Right lung (tissue), 10 donors: ENCODE measurements at places on chromosomes 3 and 15. TPM values are rescaled to one million over a fixed set of nuclear protein-coding genes. Genes with fewer than 3 reads are reported as not detected.

GRCh38 chr3:144259267-144259666 lies 287.6 kb downstream of the DIPK2A start:
- no peak for DNase-seq

- no peak for DNase-seq
Measured at GRCh38 chr3:138186221-138186620, 880 bp upstream of the ARMC8 start.

The CPNE9 gene
- 0.27 TPM for polyA plus RNA-seq

DNA sequence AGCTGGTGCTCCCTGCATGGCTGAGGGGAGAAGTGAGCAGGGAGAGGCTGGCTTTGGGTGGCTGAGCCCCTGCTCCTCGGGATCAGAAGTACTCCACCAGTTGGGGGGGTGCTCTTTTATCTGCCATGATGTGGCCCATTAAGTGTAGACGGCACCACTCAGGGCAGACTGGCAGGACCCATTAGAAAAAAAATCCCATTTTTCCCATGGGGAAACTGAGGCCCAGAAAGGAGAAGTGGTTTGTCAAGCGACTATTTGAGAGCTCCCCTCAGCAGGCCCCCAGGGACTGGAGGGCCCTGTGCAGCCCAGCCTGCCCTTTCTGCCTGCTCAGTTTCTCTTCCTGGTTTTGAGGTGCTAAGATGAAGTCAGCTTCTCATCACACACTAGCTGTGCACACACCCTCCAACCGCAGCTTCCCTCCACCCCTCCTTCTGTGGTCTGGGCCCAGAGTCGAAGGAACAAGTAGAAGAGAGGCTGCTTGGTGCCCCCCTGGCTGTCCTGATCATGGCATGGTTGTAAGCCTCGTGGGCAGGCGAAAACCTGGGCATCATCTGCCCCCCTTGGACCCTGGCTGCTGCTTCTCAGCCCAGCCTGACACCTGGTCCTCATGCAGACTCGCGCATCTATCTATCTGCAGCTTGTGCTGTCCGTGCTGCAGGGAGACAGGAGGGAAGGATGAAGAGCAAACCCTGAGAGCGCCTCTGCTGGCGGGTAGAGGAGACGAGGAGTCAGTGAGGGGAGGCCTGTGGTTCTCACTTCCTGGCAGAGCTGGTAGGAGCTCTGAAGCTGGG lies 5.6 kb downstream of the CSK start:
- DNase-seq, result no peak

The FBXL22 gene
- 2.1 TPM for polyA plus RNA-seq

GRCh38 chr15:32851572-32851971 lies 133.8 kb downstream of the GREM1 start:
- DNase-seq, result no peak

GRCh38 chr3:158652463-158652862 lies 8.1 kb downstream of the GFM1 start:
- DNase-seq, result no peak

- DNase-seq, result no peak
Measured at GRCh38 chr3:39435006-39435748, 28.7 kb downstream of the RPSA start.

DNA sequence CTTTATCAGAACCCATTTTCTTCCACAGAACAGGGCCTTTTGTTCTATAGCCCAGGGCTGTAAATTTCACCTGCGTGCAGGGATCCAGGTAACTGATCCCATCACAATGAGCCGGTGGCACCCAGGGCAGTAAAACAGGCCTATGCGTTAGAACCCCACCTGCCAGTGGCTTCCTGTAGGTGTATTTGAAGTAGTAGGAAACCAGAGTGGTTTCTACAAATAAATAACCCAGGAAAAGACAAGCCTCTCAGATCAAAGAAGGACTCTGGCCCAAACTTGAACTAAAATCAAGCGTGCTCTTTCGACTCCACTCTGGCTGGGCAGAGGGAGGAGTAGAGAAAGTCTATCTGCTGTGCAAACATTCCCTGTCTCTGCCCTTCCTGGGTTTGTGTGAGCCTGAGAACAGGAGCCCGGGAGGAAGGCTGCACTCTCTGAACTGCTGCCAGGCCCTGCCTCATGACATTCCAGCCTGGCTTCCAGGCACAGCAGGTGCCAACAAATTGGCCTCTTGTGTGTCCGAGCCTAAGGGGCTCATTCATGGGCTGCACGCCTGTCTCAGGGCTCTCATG lies 77.7 kb downstream of the CEMIP start:
- DNase-seq, result peak; percentile 55

DNA sequence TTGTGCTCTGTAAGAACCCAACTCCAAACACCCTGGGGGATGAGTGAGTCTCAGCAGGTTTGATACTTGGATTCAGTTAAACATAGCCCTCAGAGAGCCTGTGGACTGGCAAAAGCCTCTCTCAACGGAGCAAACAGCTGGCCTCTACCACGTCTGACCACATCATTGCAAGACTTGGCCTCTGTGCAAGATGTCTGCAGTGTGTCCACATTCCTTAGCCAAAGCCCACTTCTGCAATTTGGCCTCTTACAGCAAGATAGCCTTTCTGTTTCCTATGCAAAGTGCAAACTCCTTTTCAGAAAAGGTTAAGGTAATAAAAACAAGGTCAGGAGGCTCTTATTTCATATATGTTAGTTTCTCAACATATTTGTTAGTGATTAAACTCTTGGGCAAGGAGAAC lies 27.9 kb downstream of the FBN1 start:
- peak; percentile 69 for DNase-seq

The ARPIN gene
- polyA plus RNA-seq, result 26.0 TPM
